GM20000 (cell line): ENCODE measurements at places on chromosomes 3 and 15.

GRCh38 chr15:68372291-68372811 lies 59.6 kb downstream of the ITGA11 start:
- DNase-seq: no peak

DNA sequence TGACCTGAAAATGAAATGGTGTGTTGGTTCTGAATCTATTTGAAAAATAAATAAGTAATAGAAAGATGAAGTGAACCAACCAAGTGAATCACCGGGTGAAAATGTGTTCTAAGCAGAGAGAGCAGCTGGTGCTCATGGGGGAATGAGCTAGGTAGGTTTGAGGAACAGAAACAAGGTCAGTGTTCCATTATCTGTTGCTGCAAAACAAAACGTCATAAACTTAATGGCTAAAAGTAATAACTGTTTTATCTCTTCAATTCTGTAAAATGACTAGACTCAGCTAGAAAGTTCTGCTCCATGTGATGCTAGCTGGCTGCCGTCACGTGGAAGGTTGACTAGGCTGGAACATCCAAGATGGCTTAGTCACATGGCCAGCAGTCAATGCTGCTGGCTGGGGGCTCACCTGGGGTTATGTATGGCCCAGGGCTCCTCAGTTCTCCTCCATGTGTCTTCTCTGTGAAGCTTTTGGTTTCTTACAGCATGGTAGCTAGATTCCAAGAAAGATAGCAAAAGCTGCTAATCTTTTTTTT lies 13.3 kb upstream of the SH3BP5 start:
- peak; percentile 63 for DNase-seq

DNA sequence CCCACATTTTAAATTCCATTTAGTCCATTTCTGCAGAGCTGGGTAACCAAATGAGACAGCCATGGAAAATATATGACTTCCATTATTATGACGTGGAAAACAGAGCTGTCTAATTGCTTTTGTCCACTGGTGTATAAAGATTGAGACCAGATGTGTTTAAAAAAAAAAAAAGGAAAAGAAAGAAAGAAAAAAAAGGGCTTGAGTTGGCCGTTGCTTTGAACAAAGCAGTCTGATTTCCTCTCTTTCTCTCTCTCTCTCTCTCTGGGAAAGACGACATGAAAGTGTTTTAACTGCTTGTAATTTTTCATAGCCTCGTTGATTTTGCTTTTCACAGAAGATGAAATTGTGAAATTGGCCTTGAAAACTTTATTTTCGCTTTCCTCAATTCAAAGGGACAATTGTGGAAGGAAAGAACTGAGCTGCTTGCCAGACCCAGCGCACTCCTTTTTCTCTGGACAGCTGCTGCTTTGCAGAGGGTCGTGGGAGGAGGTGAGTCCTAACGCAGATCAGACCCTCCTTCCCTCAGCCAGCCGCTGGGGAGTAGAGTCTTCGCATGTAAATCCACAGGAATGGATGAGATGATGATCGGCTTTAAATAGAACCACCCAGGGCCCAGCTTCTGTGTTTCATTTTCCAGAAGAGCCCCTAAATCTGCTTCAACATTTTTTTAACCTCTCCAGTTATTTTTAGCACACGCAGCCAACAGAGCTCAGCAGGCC lies 42.8 kb upstream of the UBE2E1 start:
- DNase-seq: no peak

DNA sequence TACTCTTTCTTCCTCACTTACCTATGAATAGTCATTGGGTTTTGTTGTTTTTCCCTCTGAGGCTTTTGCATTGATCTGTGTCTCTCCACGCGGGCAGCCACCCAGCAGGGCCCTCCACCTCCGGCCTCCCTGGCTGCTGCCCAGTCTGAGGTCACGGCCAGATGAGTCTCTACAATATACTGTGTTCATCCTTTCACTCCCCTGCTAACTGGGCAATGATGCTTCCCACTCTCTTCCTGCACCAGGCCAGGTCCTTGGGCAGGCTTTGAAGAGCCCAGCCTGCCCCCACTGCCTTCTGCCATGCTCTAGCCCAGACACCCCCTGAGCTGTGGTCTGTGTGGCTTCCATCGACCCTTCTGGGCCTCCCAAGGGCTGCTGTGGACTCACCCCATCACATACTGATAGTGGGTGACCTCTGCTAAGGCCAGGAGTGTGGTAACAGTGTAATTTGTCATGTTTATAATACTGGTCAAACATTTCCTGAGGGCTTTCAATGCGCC lies 18.0 kb downstream of the PDIA5 start:
- no peak for DNase-seq

DNA sequence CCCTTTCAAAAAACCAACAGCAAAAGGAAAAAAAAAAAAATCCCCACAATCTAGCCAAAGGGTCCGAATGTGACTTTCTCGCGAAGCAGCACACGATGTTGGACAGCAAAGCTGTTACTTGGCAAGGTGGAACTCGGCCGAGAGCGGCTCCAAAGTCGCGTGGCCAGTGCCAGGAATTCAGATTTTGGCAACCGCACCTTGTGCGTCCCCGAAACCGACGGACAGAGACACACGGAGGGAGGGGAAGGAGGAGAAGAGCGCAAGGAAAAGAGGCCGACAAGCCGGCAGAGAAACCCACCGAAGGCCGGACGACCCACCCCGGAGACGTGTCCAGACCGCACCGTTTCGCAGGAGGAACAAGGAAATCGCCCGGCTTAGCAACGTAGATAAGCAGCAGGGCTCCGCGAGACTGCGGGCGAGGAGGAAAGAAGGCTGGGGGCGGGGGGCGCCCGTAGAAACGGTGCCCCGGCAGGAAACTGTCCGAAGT lies 517.3 kb downstream of the MECOM start:
- peak; percentile 7 for DNase-seq

DNA sequence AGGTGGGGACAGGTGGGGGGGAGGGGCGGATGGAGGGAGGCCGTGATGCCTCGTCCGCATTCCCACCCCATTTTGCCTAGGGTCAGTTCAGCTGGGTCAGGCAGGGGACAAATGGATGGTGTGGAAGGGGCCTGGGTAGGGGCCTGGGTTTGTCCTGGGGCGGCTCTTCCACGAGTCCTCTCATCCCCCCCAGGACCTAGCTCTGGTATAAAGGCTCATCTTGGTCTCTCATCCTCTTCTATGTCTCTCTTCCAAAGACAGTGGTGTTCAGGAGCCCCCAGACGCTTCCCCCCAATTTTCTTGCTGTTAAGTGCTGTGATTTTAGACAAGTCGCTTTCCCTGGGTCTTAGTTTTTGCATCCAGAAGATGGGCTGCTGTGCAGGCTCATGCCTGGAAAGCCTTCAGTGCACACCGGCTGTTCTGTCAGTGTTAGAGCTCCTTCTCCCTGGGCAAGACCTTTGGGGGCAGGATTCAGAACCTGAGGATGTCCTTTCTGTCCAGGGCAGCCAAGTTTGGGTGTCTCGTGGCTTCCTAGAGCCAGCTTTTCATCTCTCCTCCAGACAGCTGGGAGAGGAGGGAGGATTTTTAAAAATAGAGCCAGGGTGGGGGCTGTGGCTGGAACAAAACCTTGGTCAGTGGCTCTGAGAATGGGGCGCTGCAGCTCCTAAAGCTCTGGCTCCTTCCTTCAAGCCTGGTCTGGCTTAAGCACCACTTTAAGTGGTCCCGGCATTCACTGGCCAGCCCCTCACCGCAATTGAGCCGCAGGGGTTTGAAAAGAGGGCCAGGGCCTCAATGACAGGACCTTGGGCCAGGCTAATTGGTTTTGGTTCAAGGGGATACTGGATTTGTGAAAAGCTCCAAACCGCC lies 37.7 kb upstream of the POLG start:
- DNase-seq: no peak

DNA sequence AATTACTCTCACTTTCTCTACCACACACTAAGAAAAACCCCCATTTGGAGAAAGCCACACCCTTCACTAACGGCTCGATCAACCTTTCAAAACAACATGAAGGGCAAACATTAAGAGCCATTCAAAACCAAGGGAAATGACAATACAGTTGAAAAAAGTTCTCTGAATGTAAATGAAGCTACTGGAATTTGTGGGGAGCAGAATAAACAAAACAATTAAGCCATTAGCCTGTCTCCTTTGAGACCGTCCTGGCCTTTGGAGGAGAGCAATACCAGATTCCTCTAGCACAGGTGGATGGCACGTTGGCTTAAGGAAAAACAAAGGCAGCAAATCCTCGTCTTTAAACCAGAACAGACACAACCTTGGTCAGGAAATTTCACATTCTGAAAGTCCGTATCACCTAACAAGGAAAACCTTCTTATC lies 18.7 kb downstream of the MYO1E start:
- peak; percentile 45 for DNase-seq

GRCh38 chr15:48722764-48723661 lies 77.5 kb upstream of the FBN1 start:
- DNase-seq: no peak

DNA sequence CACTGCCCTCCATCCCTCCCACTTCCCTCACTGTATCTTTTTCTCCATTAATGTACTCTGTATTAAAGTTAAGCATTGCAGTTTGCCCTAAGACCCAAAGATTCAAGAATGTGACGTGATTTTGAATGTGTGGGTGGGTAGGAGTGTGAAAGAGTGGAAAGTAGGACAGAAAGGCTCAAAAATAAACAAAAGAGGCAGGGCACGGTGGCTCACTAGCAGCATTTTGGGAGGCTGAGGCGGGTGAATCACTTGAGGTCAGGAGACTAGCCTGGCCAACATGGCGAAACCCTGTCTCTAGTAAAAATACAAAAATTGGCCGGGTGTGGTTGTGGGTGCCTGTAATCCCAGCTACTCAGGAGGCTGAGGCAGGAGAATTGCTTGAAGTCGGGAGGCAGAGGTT lies 18.4 kb downstream of the TFRC start:
- no peak for DNase-seq

DNA sequence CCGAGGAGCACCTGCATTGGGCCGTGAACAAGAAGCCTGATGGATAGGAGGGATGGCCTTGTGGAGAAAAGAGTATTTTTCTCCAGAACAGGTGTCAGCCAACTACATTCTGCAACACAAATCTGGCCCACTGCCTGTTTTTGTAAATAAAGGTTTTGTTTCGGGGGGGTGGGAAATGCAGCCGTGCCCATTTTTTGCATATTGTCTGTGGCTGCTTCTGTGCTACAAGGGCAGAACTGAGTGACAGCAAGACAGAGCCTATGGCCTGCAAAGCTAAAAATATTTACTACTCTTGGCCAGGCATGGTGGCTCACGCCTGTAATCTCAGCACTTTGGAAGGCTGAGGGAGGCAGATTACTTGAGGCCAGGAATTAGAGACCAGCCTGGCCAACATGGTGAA lies 95.9 kb upstream of the AKAP13 start:
- DNase-seq: peak; percentile 29

- DNase-seq: no peak
These were observed 41.9 kb downstream of the SIDT1 start for GRCh38 chr3:113574213-113574612.

GRCh38 chr3:31705736-31706135 lies 173.0 kb downstream of the STT3B start:
- no peak for DNase-seq
